ENCODE measurements at places on chromosomes 13 and 19. TPM values are rescaled to one million over a fixed set of nuclear protein-coding genes. Genes with fewer than 3 reads are reported as not detected.
A peak's percentile ranks its signal among the peaks of the same experiment; 100 is the strongest.

- H3K4me1 ChIP-seq, result no peaks in the 10 kb centered on the region
- H3K27me3 ChIP-seq, result no peaks in the 10 kb centered on the region
- DNase-seq, result no peak
These were observed 496.8 kb downstream of the TDRD3 start for GRCh38 chr13:60893801-60894200.

CGB2 gene
- total RNA-seq, result 2.9 TPM

DNA sequence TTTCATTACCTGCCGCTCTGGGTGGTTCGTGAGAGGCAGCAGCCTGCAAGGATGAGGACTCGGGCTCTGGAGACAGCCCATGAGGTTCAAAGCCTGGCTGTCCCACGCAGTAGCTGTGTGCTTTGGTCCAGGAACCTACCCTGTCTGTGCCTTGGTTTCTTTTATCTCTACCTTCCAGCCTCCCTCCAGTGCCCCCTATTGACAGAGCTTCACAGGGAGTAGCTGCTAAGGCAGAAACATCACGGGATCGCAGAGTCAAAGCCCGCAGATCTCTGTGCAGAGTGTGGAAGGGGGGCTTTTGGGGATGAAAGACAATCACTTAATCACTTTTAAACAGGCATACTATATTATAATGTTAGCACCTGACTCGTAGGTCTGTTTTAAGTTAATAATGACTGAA is 16.2 kb downstream of the ZNF71 start:
- peaks cover under 1% of the 10 kb centered on the region for H3K36me3 ChIP-seq
- no peak overlapping the region for H3K27ac ChIP-seq
- no peaks in the 10 kb centered on the region for H3K4me1 ChIP-seq
- no peak overlapping the region for H3K4me3 ChIP-seq

DNA sequence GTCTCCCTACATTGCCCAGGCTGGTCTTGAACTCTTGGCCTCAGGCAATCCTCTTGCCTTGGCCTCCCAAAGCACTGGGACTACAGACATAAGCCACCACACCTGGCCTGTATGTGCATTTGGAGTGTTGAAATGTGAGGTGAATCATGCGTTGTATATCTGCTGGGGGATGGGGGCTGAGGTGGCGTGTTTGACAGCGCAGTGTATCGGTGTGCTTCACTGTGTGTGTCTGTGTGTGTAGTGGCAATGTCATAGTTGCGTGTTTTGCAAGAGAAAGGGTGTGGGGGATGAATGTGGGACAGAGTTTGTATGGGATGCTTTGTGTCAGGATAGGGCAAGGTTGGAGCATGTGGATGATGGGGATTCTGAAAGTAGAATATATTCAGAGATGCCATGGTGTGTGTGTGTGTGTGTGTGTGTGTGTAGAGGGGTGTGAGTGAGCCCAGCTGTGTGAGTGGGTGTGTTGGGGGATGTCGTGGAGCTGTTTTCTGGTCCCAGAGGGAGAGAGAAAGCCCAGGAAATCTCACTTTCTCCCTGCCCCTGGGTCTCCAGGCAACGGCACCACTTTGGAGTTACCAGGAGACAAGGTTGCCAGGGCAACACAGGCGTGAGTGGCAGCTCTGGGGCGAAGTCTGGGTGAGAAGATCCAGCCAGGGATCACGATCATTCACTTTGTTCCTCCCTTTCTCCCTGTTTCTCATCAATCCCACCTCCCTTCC is 1.1 kb upstream of the SWSAP1 start:
- H3K4me3 ChIP-seq, result no peak overlapping the region
- H3K27ac ChIP-seq, result no peak overlapping the region
- peaks cover 37% of the 10 kb centered on the region for H3K4me1 ChIP-seq
- peak; percentile 25 for DNase-seq
- no peaks in the 10 kb centered on the region for H3K27me3 ChIP-seq
- no peaks in the 10 kb centered on the region for H3K36me3 ChIP-seq

DNA sequence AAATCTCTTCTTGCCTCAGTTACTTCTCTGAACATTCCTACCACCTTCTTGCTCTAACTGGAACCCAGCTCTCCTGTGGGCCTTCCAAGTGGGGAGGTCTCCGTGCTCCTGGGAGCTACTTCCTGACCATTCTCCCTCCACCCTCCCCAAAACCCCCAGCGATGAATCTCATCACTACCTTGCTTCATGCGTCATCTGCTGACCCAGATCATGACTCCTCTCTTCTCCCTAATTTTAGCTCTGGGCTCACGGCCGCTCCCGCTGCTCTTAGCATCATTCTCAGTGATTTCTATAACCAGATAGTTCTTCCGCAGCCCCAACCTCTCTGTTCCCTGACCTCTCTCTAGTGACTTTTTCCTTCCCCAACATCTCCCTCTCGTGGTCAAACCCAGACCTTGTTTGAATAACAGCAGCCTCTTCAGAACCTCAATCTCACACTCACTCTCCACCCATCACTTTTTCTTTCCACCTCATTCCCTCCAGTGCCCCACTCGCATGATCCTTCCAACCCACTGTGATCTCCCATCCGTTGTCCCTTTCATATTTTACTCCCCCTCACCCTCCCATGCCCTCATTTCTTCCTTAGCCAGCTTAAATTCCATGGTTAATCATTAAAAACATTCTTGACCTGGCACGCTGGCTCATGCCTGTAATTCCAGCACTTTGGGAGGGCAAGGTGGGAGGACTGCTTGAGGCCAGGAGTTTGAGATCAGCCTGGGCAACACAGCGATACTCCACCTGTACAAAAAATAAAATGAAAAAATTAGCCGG is 21.8 kb downstream of the MRPS12 start:
- no peaks in the 10 kb centered on the region for H3K36me3 ChIP-seq
- peaks cover 6% of the 10 kb centered on the region for H3K4me1 ChIP-seq
- DNase-seq, result no peak
- H3K27me3 ChIP-seq, result no peaks in the 10 kb centered on the region
- no peak overlapping the region for H3K4me3 ChIP-seq

DNA sequence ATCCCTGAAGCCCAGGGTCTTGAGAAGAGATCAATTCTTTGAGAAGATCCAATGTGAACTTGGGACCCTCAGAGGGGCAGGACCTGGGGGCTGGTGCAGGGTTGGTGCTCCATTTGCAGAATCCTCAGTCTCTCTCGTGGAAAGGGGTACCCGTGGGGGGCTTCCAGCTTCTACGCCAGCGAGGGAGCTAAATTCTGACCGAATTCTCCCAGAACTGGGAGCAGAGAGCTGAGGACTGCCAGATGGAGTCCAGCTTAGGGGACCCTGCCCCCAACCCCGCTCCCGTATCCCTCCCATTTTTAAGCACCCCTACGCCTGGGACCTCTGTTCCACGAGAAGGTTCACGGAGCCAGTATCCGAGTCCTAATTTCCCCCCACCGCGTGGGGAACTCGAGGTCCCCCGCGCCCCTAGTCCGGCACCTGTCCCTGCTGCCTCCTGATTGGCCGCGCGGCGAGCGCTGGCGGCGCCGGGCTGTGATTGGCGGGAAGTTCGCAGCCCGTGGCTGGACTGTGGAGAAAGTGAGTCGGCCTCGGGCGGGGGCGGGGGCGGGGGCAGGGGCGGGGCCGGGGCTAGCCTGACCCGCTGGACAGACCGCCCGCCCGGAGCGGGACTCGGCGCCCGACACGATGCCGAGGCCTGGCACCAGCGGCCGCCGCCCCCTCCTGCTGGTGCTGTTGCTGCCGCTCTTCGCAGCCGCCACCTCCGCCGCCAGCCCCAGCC is 4.4 kb upstream of the LTBP4 start:
- DNase-seq, result no peak
- H3K36me3 ChIP-seq, result no peaks in the 10 kb centered on the region
- peaks cover 28% of the 10 kb centered on the region for H3K4me1 ChIP-seq
- no peaks in the 10 kb centered on the region for H3K27me3 ChIP-seq

ACP7 gene
- total RNA-seq, result not detected

BABAM1 gene
- 115 TPM for total RNA-seq

C19orf33 gene
- total RNA-seq, result 4.9 TPM

IGLON5 gene
- 6.6 TPM for total RNA-seq

DNA sequence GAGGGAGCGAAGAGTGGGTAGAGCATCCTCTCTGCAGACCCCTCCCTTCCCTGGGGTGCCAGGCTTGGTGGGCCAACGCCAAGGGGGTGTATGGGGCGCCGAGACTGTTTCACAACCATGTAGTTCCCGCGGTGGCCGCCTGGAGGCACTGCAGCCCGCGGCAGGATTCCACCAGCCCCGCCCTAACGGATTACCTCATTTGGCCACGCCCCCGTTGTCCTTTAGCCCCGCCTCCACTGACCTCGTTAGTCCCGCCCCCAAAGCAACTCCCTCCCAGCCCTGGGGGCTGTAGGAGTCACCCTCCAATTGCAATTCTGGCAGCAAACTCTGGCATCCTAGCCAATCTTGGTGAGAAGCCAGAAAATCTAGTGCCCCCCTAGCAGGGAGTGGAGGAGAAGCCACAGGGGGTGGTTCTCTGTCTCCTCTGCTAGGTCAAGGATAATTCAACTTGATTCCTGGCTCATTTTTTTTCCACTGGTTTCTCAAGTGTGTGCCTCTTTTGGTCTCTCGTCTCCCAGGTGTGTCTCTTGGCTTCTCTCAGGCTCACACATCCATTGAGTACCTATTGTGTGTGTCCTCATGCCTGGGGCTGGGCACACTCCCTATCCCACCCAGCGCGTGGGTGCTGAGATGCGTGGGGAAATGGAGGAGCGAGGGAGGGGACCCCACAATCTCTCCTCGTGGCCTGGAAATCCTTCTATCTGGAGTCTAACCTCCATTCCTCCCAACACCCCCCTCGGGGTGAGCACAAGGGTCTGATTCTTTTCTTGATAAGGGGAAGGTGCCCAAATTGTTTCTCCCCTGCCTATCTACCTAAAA is 2.0 kb downstream of the OLFM2 start:
- no peak overlapping the region for H3K27ac ChIP-seq
- H3K27me3 ChIP-seq, result peaks cover 20% of the 10 kb centered on the region
- no peak overlapping the region for H3K4me3 ChIP-seq
- no peak for DNase-seq

DNA sequence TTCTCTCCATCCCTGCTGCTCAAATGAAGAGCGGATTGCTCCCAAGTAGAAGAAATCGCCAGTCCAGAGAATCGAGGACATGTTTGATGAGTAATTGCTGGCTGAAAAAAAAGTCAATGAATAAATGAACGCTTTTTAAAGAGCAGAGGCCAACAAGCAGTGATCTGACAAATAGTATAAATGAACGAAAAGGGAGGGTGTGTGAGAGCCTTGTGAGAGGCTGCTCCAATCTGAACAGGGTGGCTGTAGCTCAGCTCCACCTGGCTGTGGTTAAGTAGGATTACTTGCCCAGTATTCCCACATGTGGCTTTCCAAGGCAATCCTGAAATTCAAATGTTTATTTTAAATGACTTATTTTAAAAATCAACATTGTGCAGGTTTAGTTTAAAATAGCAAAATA is 117.1 kb downstream of the TSHZ3 start:
- no peak overlapping the region for H3K4me3 ChIP-seq
- peak overlapping the region; percentile 52 for H3K27ac ChIP-seq
- peaks cover 3% of the 10 kb centered on the region for H3K4me1 ChIP-seq

All from astrocyte (in vitro differentiated cells and primary cell).